Activated T-helper 17 cell treated with anti-CD3 and anti-CD28 coated beads, Interleukin-2, amount 50 U/mL, for 72 hours (primary cell): ENCODE measurements at places on chromosomes 7 and 10.

DNA sequence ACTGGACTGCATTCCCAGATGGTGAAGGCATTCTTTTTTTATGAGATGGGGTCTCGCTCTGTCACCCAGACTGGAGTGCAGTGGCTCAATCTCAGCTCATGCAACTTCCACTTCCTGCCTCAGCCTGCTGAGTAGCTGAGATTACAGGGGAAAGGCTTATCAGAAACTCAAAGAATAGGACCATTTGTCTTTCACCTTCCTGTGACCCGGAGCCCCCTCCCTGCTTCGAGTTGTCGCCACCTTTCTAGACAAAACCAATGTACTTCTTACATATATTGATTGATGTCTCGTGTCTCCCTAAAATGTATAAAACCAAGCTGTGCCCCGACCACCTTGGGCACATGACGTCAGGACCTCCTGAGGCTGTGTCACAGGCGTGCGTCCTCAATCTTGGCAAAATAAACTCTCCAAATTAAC, 1.8 kb upstream of the METTL27 start:
- ATAC-seq: no peak

DNA sequence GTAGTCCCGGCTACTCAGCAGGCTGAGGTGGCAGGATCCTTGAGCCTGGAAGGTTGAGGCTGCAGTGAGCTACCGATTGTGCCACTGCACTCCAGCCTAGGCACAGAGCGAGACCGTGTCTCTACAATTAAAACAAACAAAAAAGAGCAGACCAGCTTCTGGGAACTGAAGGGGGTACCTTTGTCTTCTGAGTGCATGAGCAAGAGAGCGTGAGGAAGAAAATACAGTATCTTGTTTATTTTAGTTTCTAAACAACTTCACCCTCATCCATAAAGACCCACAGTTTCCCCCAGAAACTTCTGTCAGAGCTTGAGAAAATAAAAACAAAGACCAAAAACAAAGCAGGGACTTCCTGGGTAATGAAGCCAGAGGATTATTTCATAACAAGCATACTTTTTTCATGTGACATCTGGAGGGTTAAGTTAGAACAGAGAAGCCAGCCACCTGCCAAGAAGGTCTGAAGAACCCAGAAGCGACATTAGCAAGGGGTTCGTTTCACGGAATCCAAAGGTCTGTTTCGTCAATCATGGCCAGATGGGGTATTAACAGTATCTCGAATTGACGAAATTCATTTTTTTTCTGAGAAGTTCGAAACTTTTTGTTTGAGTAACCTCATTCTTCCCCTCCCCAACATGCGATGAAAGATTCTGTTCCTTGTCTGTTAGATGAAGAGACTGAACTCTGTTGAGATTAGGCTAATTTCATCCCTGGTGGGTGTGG, 10.2 kb upstream of the IL2RA start:
- ATAC-seq: peak; percentile 51

GRCh38 chr7:99255463-99255862, 17.2 kb upstream of the MYH16 start:
- no peak for ATAC-seq

- peak; percentile 77 for ATAC-seq
These were observed 191.7 kb upstream of the KLF6 start for GRCh38 chr10:3976718-3977117.

GRCh38 chr10:102621443-102622325, 22.6 kb upstream of the TRIM8 start:
- peak; percentile 93 for ATAC-seq

DNA sequence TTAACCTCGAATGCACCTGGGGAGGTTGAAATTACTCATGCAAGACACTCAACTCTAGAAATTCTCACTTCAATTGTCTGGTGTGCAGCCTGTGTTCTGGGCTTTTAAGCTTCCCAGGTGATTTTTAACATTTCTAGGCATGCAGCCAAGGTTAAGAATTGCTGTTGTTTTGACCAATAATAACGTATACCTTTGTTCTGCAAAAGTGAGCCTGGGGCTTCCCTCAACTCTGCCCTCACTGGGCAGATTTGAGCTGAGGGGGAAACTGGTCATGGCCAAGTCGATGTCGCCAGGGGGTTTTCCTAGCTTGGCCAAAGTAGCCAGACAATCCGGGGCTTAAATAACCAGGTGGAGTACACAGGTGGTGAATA, 568 bp downstream of the PRSS2 start:
- no peak for ATAC-seq

DNA sequence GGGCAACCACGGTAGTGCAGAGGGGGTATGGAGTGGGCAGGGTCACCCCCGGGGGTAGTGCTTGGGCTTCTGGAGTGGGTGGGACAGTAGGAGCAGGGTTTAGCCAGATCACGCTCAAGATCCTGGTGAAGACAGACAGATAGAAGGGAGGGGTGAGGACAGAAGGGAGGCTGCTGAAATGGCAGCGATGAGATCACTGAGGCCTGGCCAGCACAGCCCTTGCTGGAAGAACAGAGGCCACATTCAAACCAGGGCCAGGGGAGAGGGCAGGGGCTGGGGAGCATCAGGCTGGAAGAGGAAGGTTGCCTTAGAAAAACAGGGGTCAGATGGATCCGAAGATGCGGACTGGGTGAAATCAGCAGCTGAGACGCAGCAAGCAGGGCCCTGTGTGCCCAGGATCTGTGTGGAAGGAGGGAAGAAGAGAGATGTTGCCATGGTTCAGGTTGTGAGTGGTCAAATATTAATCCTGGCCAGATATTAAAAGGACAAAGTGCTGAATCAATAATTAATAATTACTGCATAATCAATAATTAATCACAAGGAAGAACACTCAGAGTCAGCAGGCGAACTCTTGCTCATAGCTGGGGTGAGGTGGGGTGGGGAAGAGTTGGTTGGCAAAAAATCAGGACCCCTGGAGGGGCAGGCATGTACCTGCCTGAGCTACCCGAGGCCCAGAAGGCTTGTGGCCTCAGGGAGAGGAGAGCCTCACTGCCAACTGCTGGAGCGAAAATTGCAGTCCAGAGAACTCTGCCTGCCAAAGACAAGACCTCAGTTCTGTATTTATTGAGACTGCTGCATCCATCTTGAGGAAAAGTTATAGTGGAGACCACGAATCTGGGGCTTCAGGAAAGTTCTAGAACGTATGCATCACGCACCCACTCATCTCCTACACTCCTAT, 105.7 kb downstream of the GRB10 start:
- ATAC-seq: no peak

- ATAC-seq: peak; percentile 99
These were observed 386.0 kb downstream of the KIF20B start for GRCh38 chr10:90087197-90088023.

GRCh38 chr7:134991469-134992339, 5.4 kb downstream of the AGBL3 start:
- no peak for ATAC-seq

GRCh38 chr7:43569424-43569823, 13.5 kb upstream of the STK17A start:
- ATAC-seq: peak; percentile 33

- no peak for ATAC-seq
These were observed 15.9 kb upstream of the CFAP46 start for GRCh38 chr10:132957981-132958882.

DNA sequence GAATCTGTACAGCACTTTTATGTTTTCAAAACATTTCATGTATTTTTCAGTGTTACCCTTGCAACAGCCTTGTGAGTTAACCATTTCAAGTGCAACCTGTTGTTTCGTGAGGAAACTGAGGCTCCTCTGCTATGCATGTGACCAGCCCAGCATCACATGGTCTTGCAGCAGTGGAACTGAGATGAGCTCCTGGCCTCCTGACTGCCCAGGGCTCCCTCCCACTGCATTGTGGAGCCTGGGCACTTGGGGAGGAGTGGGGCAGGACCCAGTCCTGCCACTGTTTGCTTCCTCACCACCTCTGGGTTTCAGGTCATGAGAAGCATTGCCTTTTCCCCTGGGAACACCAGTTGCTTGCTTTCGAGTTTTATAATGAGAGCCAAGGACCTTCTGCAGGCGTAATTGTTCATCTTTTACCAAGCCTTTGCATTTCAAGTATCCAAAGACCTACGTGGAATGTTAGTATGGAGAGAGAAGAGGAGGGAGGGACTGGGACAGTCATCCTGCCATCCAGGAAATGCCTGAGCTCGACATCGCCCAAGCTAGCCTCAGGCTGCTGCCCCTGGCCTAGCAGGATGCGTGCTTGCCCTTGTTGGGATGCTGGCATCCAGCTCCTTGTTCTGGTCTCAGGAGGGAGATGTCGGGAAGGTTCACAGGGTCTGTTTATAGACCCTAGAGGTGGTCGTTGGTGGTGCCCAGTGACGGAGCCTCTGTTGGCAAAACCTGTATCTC, 32.3 kb upstream of the BHLHA15 start:
- no peak for ATAC-seq

DNA sequence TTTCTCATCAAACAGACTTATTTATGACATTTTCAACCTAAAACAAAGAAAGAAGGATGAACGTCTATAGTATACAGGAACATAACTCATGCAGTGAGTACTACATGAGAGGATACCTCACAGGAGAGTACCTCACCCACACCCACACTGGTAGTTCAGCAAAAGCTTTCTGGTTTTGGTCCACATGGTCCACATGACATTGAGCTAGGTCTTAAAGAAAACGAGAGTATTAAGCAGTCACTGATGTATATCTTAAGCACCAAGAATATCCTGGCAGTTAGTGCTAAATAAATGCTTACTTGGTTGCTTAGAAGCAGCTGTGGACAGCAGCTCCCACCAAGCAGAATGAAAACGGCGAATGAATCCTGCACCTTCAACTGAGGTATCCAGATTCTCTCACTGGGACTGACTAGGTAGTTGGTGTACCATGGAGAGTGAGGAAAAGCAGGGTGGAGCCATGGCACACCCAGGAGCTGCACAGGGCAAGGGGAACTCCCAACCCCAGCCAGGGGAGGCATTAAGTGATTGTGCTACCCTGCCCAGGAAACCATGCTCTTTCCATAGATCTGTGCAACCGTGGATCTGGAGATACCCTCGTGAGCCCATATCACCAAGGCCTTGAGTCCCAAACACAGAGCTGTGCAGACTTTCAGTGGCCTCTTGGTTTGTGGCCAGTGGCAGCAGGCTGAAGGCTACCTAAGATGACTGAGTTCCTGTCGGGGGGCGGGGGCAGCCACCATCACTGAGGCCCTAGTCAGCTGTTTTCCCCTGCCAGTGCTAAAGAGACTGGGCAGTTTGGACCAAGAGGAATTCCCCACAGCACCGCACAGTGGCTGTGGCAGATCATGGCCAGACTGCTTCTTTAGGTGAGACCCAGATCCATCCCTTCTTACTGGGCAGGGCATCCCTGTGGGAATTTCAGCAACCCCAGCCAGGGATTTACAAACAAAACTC, 143.4 kb downstream of the SGMS1 start:
- no peak for ATAC-seq

DNA sequence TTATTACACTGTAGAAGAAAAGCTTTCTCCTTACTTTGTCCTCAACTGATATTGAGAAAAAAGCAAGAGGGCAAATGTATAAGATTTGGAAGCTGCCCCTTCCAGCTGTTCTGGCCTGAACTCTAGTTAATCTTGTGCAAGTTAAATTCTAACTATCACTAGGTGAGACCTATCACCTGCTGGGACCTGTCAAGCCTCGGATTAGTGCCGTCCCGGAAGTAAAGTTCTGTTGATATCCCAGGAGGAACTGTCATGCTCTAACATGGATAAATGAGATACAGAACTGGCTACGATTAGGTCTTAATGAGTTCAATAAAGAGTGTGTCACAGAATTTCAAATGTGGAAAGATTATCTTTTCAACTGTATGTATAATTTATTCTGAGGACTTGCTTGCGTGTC, 1.2 kb upstream of the BPGM start:
- no peak for ATAC-seq

GRCh38 chr10:2958659-2959058, 108.7 kb upstream of the PFKP start:
- no peak for ATAC-seq

DNA sequence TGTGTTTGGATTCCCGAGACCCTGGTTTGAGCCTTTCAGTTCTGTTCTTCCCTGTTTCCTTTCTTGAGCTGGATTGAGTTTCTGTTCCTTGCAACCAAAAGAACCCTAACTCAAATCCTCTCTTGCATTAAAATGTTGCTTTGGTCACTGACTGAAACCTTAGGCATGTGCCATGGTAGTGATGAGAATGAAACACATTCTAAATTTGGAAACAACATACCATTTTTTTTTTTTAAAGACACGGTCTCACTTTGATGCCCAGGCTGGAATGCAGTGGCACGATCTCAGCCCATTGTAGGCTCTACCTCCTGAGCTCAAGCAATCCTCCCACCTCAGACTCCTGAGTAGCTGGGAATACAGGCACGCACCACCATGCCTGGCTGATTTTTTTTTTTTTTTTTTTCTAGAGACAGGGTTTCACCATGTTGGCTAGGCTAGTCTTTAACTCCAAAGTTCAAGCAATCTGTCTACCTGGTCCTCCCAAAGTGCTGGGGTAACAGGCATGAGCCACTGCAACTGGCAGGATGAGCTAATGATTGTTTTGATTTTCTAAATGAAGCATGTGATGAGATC, 8.4 kb downstream of the THAP5 start:
- no peak for ATAC-seq

GRCh38 chr10:83037653-83038052, 1101.7 kb upstream of the GHITM start:
- ATAC-seq: no peak

DNA sequence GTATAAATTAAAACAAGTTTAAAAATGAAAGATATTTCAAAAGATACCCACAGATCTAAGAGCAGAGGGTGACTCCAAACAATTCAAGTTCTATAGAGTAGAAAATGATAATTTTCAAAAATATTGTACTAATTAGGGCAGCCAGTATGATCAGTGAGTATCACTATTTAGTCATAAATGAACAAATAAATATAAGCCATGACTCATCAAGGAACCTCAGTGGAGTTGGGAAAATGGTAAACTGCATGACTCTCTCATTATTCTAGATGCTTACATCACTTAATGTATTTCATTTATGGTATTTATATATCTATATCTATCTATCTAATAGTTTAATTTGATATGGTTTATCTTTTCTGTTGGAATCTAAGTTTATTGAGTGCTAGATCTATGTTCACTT, 94.3 kb downstream of the THSD7A start:
- no peak for ATAC-seq

- ATAC-seq: no peak
These were observed 150.4 kb downstream of the CXCL12 start for GRCh38 chr10:44234483-44234875.

DNA sequence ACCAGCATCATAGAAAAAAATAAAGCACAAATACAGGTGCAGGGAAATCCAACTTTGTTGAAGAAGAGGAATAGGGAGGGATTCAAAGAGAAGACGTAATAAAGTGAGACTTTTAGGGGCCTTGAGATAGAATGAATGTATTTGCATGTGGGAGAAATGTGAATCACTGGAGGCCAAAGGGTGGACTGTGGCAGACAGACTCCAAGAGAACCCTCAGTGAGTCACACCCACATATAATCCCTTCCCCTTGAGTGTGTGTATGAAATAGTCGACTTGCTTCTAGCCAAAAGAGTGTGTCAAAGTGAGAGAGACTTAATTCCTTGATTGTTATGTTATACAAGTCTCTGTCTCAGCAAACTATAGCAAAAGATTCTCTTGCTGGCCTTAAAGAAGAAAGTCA, 101.3 kb upstream of the GHITM start:
- no peak for ATAC-seq

- ATAC-seq: no peak
These were observed 33.9 kb downstream of the PPIF start for GRCh38 chr10:79380946-79381721.
